Midbrain (tissue), 1 donor: ENCODE measurements at places on chromosomes 16 and 17.

GRCh38 chr16:31572821-31573220, 45.1 kb downstream of the AHSP start:
- DNase-seq: no peak

DNA sequence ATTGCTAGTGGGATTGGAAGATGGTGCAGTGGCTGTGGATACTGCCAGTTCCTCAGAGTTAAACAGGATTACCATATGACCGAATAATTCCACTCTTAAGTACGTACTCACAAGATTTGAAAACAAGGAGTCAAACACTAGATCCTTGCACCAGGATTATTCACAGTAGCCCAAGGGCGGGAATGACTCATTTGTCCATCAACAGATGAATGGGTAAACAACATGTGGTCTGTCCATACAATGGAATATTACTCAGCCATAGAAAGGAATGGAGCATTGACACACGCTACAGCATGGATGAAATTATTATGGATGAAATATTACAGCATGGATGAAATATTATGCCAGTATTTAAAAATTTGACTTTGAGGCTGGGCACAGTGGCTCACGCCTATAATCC, 9.1 kb upstream of the MAPK8IP3 start:
- DNase-seq: no peak

DNA sequence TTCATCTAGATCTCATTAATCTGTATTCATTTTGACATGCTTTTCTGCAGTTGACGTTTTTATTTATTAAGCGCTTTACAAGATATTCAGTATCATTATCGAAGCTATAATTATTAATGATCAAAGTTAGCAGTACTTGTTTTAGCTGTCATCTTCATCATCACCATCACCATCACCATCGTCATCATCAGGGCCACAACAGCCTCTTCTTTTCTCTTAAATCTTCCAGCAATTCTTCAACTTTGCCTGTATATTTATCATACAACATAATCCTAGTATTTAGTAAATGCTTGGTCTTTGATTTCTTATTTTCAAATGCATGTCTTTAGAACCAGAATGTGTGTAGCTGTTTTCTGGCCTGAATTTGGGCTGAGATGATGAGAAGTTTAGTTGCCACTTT, 528.0 kb downstream of the MAF start:
- DNase-seq: no peak

DNA sequence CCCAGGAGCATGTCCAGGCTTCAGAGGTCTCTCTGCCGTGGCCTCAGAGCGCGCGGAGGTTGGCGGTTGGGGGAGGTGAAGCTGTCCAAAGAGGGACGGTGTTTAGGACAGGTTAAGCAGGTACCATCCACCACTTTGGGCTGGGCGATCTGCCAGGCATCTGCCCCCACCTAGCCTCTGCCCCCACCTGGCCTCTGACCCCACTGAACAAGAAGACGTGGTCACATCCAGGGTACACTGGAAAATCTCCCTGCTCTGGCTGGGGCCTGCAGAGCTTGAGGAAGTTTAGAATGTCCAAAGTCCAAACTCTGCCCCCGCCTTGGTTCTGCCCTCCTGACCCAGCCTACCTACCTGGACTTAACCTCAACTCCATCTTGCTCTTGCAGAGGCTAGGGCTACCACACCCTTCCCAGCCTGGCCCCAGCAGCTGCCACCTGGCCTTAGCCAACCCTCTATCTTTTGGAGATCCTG, 1.6 kb downstream of the ITGA3 start:
- no peak for DNase-seq

- DNase-seq: no peak
Observed at GRCh38 chr17:39979893-39980350, 685 bp upstream of the PSMD3 start.

- DNase-seq: no peak
Observed at GRCh38 chr17:75809631-75810111, 25.1 kb downstream of the UNK start.

GRCh38 chr16:73275024-73275423, 227.1 kb upstream of the ZFHX3 start:
- no peak for DNase-seq

- DNase-seq: peak; percentile 18
Observed at GRCh38 chr17:8470447-8471047, 34.9 kb downstream of the NDEL1 start.

DNA sequence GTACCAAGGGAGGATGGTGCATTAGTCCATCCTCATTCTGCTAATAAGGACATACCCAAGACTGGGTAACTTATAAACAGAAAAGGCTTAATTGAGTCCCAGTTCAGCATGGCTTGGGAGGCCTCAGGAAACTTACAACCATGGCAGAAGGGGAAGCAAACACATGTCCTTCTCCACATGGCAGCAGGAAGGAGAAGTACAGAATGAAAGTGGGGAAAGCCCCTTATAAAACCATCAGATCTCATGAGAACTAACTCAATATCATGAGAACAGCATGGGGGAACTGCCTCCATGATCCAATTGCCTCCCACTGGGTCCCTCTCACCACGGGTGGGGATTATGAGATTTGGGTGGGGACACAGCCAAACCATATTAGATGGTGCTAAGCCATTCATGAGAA, 84.5 kb downstream of the SEC14L1 start:
- no peak for DNase-seq

GRCh38 chr17:21382560-21383495, 6.7 kb downstream of the KCNJ12 start:
- DNase-seq: no peak

DNA sequence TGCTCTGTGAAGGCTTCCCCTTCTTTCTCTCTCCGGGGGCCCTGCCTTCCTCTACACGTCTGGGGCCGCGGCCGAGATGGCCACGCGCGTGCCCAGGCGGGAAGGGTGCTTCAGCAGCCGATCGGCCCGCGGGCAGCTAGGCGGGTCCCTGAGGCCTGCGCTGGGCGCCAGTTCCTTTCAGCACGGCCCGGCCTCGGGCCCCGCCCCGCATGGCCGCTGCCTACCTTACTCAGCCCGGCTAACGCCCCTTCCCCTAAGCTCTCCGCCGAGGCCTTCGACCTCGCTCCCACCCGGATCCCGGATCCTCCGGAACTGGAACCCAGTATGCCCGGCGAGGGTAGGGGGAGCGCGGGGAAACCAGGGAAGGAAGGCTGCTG, 335 bp downstream of the TMEM11 start:
- DNase-seq: no peak

GRCh38 chr17:1532836-1533602, 16.6 kb upstream of the INPP5K start:
- no peak for DNase-seq

- peak; percentile 96 for DNase-seq
Observed at GRCh38 chr16:30697264-30698138, 1.5 kb upstream of the SRCAP start.
